Activated CD4-positive, alpha-beta T cell treated with anti-CD3 and anti-CD28 coated beads, Interleukin-2, amount 50 U/mL, for 16 hours (primary cell): ENCODE measurements at places on chromosomes 16 and 17.

- DNase-seq: no peak
Observed at GRCh38 chr17:49510059-49510719, 15.1 kb downstream of the NGFR start.

DNA sequence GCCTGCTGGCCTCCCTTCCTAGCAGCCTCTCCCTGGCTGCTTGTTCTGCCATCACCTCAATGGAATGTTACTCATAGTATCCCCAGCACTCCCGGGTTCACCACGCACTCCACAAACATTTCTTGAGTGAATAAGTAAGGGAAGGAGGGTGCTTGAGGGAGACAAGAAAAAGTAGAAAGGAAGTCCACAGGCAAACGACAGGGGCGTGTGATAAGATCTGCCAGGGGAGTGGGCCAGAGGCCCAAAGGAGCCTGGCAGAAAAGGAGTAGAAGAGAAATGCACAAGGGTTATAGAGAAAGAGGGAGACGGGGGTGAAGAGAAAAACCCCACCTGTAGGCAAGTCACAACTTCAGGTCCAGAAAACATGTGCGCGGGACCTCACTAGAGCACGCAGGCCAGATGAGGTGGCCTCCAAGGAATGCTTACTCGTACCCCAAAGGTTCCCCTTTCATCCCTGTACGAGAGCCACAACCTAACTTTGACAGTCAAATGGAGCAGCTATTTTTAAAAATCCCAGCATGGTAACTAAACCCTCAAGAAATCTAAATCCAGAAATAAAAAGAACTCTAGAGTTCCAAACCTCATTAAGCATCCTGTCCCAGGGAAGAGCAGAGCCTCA lies 6.6 kb downstream of the ZDHHC7 start:
- DNase-seq: no peak

DNA sequence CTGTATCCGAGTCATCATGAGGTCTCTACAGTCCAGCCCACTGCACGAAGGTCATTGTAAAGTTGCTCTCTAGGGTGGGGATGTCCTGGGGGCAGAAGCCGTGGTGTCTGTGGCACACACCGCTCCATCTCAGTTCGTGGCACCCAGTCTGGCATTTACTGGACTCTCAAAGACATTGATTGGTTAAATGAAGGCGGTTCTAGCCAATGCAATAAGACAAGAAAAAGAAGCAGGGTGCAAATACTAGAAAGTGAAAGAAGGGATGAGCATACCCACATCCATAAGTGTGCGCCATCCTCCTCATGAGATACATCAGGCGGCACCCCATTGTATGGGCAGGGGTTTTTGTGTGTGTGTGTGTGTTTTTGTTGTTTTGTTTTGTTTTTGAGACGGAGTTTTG lies 10.7 kb upstream of the ATP2A3 start:
- DNase-seq: no peak

DNA sequence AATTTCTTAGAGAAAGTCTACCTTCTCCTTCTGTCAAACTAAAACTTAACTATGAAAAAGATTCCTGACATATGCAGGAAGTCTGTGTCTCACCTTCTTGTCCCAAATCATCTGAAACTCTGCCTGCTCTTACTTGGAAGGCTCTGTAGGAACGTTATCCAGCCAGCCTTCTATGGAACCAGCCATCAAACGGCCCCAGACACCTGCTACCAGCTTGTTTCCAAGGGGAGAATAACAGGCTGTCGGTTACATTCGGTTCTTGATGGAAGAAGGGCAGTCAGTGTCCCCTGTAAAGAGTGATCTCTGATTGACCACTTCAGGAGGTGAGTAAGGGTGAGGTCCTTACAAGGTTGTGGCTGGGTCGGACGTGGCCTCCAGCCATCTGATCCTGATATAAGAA lies 1.7 kb downstream of the ADAMTS18 start:
- no peak for DNase-seq

GRCh38 chr17:48429156-48429555 lies 858 bp downstream of the SKAP1 start:
- DNase-seq: peak; percentile 71

DNA sequence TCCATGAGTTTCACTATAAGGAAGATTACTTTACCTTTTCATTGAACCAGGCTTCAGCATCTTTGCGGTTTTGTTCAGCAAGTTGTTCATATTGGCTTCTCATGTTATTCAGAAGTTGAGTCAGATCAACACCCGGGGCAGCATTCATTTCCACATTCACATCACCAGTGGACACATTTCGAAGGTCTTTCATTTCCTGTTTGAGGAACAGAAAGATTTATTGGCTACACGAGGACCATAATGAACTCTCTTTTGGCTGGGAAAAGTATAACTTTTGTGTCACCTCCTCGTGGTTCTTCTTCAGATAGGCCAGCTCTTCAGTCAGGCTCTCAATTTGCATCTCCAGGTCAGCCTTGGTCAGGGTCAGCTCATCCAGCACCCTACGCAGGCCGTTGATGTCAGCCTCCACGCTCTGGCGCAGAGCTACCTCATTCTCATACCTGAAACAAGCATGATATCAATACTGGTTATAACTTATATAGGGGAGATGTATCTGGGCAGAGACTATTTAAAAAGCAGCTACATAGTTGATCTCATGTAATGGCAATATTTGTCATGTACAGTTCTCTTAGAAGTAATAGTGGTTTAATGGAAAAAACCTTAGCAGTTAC lies 2.1 kb downstream of the KRT10 start:
- DNase-seq: peak; percentile 60

DNA sequence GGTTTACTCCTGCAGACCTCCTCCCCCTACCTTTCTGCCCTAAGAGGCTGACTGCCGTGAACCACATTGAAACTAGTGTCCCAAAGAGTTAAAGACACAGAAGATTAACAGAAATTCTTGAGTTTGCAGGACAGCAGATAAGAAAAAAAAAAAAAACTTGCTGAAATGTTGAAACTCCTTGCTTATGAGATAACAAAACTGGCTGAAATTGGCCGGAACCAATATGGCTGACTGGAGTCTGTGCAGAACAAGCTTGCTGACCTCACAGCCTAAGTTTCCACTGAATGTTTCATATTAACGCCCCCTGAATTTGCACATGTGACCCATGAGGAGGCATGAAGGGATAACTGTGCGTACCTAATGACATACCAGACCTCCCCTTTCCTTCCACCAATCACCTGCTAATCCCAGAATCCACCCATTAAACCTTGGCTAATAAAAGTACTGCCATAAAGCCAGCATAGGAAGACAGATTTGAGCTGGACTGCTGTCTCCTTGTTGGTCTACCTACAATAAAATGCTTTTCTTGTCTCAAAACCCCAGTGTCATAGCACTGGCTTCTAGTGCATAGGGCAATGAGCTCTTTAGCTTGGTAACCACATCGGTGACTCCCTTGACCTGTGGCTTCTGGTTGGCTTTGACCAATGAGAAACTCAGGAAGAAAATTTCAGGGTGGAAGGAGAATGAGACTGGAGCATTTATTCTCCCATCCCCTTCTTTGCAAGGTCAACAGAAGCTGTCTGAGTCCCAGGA lies 80.1 kb downstream of the PMP22 start:
- no peak for DNase-seq

- DNase-seq: no peak
Observed at GRCh38 chr16:27389272-27389961, 12.6 kb upstream of the IL21R start.
